ENCODE measurements at places on chromosomes 12 and 14. TPM values are rescaled to one million over a fixed set of nuclear protein-coding genes. Genes with fewer than 3 reads are reported as not detected.

NXPH4 gene
- 20.0 TPM for total RNA-seq

GRCh38 chr12:92600052-92600451 is 102.7 kb upstream of the PLEKHG7 start:
- DNase-seq, result no peak

DNA sequence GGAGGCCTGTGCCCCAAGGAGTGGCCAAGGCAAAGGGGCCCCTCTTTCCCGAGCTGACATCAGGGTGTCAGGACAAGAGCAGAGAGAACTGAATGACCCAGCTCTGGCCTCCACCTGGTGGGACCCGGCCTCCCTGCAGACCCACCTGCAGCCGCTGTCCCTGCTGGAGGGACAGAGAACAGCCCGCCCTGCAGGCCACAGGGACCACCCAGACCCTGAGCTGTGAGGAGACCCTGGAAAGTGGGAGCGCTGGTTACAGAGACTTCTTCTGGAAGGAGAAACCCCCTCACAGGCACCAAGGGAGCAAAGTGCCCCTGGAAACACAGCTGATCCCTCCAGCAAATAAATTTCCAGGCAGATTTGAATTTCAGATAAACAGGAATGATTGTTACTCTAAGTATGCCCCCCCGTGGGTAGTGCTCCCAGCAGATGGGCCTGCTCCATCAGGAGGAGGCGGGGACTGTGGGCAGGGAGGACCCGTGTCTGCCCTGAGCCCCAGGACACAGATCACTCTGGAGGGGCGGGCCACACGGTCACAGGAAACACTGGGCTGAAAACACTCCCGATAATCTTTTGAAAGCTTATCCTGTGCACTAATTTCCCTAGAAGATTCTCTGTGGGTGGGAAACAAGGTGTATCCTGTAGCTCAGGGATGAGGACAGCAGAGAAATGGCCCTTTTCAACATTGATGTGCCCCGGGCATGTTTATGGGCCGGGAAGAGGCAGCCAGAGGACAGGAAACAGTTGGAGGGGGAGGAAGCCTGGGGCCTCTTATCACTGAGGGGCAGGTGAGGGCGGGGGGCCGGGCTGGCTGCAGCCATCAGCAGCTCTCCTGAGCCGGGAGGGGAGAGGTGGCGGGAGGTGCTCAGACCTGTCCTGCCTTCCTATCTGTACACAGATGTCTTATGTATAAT is 276.0 kb downstream of the ADGRD1 start:
- no peak for DNase-seq

SLC38A4 gene
- total RNA-seq, result not detected

DNA sequence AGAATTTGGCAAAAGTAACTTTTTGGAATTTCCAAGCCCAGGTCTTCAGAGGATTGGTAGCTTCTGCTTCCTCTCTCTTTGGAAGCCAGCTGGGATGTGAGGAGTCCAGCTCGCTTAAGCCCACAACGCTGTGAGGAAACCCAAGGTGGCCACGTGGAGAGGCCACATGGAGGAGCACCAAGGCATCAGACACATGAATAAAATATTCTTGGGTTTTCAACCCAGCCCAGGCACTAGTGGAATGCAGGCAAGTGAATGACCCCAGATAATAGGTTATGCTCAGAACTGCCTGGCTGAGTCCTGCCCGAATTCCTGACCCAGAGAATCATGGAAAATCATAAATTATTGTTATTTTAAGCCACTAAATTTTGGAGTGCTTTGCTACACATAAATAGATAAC is 119.7 kb upstream of the PARP11 start:
- no peak for DNase-seq

- peak; percentile 87 for DNase-seq
Observed at GRCh38 chr12:3728686-3729085, 24.2 kb downstream of the CRACR2A start.

VIPAS39 gene
- total RNA-seq, result 12.5 TPM

DNA sequence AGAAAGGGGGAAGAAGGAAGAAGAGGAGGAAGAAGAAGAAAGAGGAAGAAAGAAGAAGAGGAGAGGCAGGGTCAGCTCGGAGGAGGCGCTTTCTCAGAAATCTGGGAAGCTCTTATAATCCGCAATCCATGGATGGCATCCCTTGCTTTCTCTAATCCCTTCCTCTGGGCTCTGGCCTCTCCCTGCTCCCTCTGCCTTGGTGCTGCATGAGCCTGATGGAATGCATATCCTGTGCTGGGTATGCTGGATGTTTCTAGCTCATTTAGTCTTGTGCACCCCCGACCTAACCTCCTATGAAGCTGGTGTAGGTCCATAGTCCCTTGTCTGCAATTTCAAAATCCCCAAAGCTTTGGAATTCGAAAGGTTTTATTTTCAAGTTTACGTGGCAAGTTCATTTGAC is 94.2 kb upstream of the MYL2 start:
- DNase-seq, result no peak

- no peak for DNase-seq
Observed at GRCh38 chr12:67826148-67826547, 163.1 kb upstream of the IFNG-AS1 start.

GRCh38 chr12:128830505-128830893 is 6.7 kb upstream of the SLC15A4 start:
- DNase-seq, result no peak

DNA sequence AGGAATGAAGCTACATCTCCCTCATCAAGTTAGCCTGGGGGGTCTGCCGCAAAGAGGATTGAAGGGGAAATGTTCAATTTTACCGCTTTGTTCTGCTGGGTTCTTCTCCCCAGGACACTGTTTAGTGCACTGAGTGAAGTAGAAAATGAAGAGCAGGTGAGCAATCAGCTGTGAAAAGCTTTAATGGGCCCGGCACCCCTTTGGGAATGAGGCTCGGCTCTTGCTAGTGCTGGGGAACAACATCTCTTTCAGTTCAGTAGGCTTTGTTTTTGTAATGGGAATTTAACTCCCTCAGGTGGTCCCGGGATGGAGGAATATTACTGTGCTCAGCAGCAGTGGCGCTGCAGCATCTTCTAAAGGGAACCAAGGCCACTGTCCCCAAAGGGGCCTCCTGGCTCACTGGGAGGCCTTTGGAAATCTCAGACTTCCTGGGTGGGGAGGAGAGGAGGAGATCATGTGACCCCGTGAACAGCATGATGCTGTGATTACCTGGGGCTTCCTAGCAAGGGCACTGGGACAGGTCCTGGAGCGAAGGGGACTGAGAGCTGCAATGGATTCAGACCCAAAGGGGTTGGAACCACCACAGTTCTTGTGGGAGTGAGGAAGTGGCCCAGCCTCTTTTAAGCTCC is 85.2 kb upstream of the MAX start:
- DNase-seq, result no peak

- no peak for DNase-seq
Observed at GRCh38 chr14:74434294-74434693, 8.3 kb upstream of the SYNDIG1L start.

DNA sequence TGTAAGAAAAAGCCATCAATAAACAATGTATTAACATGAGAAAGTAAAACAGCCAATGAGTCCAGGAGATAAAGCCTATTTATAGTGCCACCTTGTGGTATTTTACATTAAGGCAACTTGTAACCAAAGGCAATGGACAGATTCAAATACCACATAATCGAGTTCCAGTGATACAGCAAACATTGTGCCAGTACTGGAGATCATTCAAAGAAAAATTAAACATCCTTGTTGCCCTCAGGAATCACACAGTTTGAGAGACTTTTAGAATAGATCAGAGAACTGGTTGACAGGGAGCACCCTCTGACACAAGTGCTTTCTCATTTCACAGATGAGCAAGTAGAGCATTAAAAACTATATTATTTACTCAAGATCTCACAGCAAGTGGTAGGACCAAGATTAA is 98.1 kb downstream of the DDHD1 start:
- no peak for DNase-seq

DNA sequence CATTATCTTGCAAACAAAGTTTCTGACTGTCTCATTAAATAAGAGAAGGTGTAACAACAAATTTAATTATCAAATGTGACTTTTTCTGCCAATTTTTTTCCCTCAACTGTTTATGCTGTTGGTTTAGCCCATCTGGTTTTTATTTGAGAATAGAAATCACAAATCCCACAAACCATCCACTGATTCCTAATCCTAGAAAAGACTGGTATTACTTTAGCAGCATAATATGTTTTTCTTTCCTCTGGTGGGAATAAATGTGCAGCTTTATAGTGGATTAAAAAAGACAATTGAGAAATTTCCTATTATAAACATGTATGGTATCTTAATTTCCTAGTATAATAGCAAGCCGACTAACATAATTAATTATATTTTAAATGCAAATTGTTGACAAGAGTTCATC is 257.9 kb upstream of the FOXN3 start:
- DNase-seq, result no peak

DNA sequence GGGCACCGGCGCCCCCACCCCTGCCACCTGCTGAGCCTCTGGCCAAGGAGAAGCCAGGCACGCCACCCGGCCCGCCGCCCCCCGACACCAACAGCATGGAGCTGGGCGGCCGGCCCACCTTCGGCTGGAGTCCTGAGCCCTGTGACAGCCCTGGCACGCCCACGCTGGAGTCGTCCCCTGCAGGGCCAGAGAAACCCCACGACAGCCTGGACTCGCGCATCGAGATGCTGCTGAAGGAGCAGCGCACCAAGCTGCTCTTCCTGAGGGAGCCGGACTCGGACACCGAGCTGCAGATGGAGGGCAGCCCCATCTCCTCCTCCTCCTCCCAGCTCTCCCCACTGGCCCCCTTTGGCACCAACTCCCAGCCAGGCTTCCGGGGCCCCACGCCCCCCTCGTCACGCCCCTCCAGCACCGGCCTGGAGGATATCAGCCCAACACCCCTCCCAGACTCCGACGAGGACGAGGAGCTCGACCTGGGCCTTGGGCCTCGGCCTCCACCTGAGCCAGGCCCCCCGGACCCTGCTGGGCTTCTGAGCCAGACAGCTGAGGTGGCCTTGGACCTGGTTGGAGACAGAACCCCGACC is 6.5 kb downstream of the SETD1B start:
- no peak for DNase-seq

- no peak for DNase-seq
Observed at GRCh38 chr12:119749666-119750065, 81.7 kb downstream of the PRKAB1 start.

DNA sequence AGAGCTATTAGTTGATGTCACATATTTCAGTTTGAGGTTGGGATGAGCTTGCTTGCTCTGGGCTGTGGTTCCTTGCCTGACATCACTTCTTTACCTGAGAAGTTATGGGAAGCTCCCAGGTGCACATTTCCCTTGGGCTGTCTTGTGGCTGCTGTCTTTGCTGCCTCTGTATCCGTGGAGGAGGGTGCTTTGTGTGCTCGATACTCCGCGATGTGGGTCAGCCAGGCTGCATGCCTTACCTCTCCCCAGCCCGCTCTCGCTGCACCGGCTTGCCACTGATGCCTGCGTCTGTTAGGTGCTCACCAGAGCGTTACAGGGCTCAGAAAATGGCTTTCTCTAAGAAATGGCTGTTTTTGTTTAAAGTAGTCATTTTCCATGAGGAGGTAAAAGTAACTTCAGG is 19.6 kb downstream of the PELI2 start:
- DNase-seq, result no peak

FLVCR2 gene
- total RNA-seq, result 1.3 TPM

GRCh38 chr12:5521456-5522325 is 89.8 kb downstream of the NTF3 start:
- no peak for DNase-seq

DNA sequence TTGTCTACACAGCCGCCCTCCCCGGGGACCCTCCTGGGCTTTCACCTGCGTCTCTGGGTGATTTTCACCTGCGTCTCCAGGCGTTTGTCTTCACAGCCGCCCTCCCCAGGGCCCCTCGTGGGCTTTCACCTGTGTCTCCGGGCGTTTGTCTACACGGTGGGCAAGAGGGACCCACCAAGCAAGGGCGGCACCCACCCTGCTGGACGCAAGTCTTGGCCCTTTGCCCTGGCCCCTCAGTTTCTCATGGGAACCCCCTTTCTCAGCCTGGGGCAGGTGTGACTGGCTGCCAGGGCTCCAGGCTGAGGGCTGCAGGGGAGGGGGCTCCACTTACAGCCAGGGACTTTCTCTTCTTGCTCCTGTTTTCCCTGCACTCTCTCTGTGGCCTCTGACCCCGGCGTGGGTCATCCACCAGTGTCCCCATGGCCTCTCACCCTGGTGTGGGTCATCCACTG is 68.6 kb upstream of the GALNT9 start:
- DNase-seq, result no peak

TDG gene
- total RNA-seq, result 13.0 TPM

GRCh38 chr12:62409068-62409467 is 57.6 kb upstream of the MON2 start:
- no peak for DNase-seq

- no peak for DNase-seq
Observed at GRCh38 chr12:153080-153746, 60.7 kb downstream of the SLC6A12 start.

NUDT14 gene
- 27.1 TPM for total RNA-seq

SLC25A47 gene
- not detected for total RNA-seq

DNA sequence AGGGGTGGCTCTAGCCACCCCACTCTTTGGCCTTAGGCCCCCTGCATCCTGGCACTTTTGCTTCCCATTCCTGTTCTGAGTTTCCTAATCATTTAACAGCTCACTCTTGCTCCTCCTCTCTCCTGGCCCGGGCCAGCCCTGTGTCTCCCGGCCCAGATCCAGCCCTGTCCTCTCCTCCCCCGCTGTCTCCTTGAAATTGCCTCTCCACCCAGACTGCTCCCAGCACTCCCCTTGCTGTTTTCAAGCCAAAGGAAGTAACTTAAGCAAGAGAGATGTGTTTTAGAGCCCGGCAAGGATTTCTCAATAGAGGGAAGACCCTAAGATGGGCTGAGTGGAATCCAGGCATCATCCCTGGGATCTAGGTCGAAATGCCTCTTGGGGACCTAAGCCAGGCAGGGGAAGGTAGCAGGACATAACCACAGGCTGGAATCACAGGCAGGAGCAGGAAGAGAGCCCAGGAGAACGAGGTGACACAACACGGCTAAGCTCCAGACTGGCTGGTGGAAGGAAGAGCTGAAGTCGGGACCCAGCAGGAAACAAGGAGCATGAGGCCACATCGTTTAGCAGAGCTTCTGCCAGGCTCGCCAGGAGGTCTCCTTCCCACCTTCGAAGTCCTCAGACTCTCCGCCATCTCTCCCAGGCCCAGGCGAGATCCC is 2.0 kb upstream of the LRP1-AS start:
- DNase-seq, result peak; percentile 87

MYO1H gene
- not detected for total RNA-seq

TGM1 gene
- 0.48 TPM for total RNA-seq

OR11H6 gene
- not detected for total RNA-seq

DNA sequence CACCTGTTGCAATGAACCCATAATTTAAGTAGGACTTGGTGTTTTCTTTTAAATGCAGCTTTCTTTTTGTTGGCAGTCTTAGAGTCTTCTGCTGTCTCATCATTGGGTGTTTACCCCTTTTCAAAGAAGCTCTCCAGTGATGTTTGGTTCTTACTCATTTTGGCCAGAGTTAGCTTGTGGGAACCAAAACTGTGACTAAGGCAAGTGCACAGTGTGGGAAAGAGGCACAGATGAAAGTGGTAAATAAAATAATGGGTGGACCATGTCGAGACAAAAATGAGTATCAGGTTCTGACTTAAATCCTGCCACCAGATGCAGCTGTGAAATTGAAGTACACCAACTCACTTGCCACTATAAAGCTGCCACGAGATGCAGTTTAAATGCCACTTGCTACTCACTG is 615.4 kb upstream of the MIS18BP1 start:
- DNase-seq, result no peak

USP44 gene
- 0.35 TPM for total RNA-seq

GRCh38 chr14:60317609-60318008 is 68.6 kb downstream of the PPM1A start:
- no peak for DNase-seq
